ENCODE measurements at places on chromosomes 7 and 10.
A peak's percentile ranks its signal among the peaks of the same experiment; 100 is the strongest.

- DNase-seq = no peak
These were observed 44.0 kb upstream of the SORBS1 start for GRCh38 chr10:95605163-95605562.

GRCh38 chr7:142636751-142637150 lies 112.5 kb upstream of the PRSS1 start:
- DNase-seq = no peak

- no peak for DNase-seq
These were observed 419.9 kb downstream of the NRG3 start for GRCh38 chr10:82294874-82295378.

GRCh38 chr7:8260871-8261694 lies 884 bp downstream of the ICA1 start:
- peak; percentile 48 for DNase-seq

GRCh38 chr7:143261901-143262300 lies 1.3 kb upstream of the GSTK1 start:
- DNase-seq = no peak

- DNase-seq = no peak
These were observed 41.2 kb upstream of the UBE3C start for GRCh38 chr7:157097569-157097968.

DNA sequence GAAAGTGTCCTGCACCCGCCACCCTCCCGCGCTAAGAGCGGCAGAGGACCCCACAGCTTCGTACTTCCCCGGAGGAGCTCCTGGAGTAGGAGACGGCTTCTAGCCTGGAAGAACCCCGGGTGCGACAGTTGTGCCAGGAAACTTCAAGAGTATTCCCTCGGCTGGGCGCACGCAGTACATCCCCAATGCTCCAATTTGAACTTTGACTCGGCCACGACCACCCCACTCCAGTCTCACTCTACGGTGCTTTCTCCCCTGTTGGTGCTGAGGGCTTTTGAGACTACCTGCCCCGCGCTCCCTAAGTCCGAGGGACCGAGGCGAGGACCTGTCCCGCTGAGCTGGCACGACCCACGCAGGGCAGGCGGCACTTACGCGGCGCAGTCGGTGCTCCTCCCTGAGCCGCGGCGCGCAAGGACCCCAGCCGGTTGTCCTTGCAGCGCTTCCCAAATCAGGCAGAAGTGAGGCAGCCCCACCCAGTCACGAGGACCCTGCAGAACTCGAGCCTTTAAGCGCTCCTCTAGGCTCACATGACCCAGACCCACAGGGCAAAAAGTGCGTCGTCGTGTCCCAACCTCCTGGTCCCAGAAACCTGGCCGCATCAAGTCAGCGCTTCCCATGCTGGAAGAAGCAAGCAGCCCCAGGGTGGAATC lies at the start of gene CPVL:
Gene CPVL (minus strand): TSS at position 481 of the 650 bp plus-strand sequence. CDS start 25,476 bp downstream, outside the sequence.
- peak; percentile 66 for DNase-seq

DNA sequence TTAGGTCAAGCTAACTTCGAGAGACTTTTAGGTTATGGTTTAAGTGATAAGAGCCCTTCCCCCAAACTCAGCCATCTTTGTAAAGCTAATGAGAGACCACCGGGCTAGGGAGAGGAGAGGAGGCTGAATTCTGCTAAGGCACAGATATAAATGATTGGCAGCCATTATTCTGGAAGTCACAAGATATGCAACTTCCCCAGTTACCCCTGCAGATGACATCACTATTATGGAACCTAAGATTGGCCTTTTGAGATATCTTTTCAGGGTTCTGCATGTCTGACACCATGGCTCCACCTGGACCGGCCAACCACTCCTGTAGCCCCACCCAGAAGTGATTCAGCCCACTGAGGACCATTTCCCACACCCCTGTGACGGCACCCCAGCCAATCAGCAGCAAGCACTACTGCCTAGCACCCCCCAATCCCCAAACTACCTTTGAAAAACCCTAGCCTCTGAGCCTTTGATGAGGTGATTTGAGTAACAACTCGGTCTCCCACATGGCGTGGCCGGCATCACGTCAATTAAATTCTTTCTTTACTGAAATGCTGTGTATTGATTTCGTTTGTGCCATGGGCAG lies 14.4 kb downstream of the VIPR2 start:
- peak; percentile 5 for DNase-seq

DNA sequence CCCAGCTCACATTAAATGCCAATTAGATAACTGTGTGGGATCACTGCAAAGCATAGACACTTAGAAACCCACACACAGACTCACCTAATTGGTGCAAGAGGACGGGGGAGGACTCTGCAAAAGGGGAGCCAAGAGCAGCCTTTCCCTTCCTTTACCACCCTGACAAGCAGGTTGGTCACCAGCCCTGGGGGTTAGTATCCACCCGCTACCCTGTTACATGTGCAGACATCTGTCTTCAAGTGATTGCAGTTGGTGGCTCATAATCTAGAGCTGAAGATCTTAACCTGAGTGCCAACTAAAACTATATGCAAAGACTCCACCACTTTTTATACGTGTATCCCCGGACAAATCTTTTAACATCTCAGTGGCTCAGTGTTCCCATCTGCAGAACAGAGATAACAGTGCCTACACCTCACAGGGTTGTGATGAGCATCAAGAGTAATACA lies 56.9 kb downstream of the SORBS1 start:
- no peak for DNase-seq
